HCT116 (cell line): ENCODE measurements at places on chromosomes 4 and X. TPM values are rescaled to one million over a fixed set of nuclear protein-coding genes. Genes with fewer than 3 reads are reported as not detected.

Gene LSM6
- 57.4 TPM for total RNA-seq

Gene METTL14
- total RNA-seq: 53.8 TPM

Gene LETM1
- 67.3 TPM for total RNA-seq

Gene SH3BGRL
- total RNA-seq: 32.4 TPM

Gene PPEF2
- not detected for total RNA-seq

Gene CDX4
- not detected for total RNA-seq
